ENCODE measurements at places on chromosomes 3 and 15.

DNA sequence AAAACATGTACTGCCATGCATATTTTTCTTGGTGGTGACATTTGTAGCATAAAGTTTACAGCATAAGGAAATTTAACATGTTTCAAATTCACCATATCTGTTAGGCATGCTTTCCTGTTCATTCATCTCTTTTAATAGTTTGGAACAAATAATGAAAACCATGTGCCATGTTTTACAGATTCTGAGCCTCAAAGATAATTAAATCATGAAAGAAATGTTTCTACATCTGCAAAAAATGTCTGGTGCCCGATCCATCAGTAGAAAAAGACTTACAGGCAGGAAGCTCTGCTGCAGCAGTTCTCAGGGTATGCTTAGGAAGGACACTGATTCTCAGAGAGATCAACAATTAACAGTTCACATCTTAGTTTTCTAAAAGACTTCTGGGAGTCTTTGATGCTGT lies 316.2 kb downstream of the IL5RA start:
- DNase-seq = no peak

- no peak for DNase-seq
Measured at GRCh38 chr3:193499136-193499770, 55.4 kb downstream of the ATP13A4 start.

- peak; percentile 91 for DNase-seq
Measured at GRCh38 chr3:11155341-11156025, 1.2 kb downstream of the HRH1 start.

- DNase-seq = peak; percentile 51
Measured at GRCh38 chr3:71300951-71301393, 282.6 kb downstream of the FOXP1 start.

DNA sequence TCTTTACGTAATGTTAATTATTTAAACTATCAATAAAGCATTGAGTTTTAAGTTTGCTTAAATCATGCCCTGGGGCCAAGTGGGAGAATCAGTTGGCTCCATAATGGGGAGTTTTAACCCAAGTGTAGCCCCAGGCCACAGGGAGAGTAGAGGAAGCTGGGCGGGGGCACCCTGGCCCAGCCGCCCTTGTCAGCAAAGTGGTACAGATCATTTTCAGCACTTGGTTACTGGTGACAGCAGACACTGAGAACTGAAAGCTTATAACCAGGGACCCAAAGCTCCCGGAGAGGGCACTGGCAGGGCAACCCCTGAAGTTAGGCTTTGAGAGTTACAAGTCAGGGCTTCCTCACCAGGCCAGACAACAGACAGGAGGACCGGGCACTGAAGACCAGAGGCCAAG lies 90.6 kb downstream of the SEMA5B start:
- DNase-seq = no peak

GRCh38 chr3:136992115-136992514 lies 34.3 kb downstream of the IL20RB start:
- DNase-seq = no peak

DNA sequence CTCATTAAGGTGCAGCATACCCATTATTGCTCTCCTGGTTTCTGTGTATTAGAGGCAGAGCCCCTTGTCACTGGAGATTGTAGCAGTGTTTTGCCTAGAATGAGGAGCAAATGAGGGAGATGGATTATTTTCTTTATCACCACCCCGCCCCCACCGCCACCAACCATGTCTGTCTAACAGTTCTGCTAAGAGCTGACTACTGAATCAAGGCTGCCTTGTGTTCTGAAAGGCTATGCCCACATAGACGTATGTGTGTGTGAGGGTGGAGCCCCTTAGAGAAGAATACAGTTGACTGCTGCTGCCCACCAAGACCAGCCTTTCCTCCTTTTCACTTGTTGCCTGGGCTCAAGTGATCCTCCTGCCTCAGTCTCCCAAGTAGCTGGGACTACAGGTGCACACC lies 47.4 kb downstream of the RAD54L2 start:
- DNase-seq = no peak

DNA sequence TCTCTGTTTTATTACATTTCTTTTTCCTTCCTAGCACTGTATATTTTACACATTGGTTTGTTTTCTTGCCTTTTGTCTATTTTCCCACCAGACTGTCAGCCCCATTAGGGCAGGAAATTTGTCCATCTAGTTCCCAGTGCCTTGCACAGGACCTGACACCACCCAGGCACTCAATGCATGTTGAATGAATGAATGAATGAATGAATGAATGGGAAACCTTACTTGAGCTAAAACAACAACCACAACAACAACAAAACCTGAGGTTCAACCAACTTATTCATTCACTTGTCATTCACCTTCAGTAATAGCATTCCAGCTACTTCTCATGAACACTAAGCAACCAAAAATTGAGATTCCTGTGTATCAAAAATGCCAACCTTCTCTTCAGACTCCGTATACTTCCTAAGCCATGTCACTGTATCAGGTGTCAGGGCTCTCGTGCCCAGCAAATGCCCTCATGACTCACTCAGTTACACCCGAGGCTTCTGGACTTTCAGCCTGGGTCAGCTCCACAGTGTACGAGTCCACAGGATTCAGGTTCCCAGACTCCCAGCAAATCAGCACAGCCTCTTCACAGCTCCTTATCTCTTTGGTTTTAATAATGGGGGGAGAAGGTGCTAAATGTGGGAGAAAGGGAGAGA lies 37.3 kb downstream of the FSD2 start:
- DNase-seq = no peak

GRCh38 chr3:155549087-155549486 lies 195.8 kb downstream of the PLCH1 start:
- DNase-seq = no peak

DNA sequence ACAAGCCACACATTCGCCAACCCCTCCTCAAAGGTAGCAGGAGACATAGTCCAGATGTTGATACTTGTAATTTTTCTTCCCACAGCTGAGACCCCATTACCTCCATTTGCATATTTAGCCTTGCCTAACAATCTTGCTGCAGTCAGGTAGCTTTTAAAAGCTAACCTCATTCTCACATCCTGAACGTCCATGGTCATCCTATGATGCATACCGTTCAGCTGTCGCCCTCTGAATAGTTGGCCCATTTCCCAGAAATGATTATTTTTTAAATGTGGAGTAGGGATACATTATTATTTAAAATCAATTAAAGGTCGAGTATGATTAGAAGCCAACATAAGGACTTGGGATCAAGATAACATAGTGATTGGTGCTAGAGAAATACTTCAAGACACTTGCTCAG lies 165.0 kb downstream of the MEX3B start:
- no peak for DNase-seq

DNA sequence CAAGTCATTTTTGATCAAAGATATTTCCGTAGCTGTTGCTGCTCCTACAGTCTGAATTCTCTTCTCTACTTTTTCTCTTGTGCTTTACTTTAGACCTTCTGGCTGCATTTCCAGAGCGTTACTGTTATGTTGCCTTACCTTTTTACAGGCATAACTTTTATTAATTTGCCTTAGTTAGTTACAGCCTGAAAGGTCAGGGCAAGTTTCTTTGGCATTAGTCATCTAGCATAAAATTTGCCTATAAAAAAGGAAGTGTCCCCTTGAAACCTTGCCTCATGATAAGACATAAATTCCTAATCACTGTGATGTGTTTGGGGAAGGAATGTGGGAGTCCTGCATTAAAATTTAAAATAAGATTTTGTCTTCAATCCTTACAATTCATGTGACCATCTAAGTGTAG lies 618.5 kb downstream of the NR2F2 start:
- no peak for DNase-seq

DNA sequence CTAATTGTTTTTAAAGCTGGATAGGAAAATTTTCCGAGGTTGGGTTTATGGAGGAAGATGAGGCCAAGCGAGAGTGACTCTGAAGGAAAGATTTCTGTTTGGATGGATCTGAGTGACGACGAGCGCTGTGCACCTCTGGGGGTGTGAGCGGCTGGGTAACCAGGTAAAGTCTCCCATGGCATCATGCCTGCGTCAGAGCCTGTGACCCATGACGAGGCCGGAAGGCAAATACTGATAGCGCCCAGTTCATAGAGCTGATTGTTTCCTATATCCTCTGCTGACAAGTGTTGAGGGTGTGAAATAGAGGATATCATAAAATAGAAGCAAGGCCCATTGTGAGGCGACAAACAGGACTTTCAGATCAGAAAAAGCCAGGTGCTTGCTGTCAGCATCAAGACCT lies 33.7 kb upstream of the MAGEF1 start:
- no peak for DNase-seq

DNA sequence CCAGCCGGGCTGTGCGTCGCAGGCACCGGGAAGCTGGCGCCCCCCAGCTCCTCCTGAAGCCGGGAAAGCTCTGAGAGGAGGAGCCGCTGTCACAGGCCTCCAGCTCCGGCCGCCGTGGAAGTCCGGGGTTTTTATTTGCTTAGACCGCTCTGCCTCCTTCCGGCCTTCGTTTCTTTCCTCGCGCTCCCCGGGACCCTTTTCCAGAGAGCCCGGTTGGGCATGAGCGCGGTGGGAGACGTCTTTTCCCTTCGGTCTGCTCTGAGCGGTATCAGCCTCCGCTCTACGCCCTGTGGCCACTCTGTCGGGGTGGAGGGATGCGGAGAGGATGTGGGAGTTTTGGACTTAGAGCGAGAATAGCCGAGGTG lies 559 bp downstream of the SENP5 start:
- DNase-seq = no peak

- peak; percentile 36 for DNase-seq
Measured at GRCh38 chr3:70716832-70717231, 404.4 kb upstream of the MDFIC2 start.

GRCh38 chr3:184908859-184909258 lies 96.9 kb downstream of the VPS8 start:
- no peak for DNase-seq

- no peak for DNase-seq
Measured at GRCh38 chr3:5427021-5427420, 239.5 kb downstream of the EDEM1 start.

DNA sequence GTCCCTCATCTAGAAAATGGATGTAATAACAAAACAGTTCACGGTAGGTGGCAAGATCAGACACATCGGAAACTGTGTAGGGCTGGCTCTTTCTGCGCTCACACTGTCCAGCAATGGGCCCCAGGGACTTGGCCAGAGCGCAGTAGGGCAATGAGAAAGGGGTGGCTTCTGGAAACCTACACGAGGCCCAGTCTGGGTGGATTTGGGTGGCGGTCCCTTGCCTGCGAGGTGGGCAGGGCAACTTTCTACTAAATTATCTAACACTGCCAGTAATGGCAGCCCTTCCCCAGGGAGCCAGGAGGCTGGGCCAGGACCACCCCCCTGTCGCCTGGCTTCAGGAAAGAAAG lies 2.1 kb upstream of the TNK2 start:
- DNase-seq = no peak

DNA sequence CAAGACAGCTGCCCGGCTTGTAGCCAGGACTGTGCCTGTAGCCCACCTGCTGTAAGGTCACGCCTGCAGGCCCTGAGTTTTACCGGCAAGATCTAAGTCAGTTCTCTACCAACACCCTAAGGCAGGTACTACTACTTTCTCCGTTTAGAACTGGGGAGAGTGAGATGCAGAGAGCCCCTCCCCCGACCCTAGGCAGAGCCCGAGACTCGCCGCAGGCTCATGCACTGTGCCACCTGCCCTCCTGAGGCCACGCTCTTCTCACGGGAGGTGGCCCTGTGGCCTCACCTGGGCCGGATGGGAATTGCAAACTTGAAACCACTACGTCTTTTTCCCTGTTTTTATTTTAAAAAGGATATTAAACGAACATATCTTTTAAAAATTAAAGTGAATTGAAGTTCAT lies 36.9 kb upstream of the PCSK6 start:
- no peak for DNase-seq

DNA sequence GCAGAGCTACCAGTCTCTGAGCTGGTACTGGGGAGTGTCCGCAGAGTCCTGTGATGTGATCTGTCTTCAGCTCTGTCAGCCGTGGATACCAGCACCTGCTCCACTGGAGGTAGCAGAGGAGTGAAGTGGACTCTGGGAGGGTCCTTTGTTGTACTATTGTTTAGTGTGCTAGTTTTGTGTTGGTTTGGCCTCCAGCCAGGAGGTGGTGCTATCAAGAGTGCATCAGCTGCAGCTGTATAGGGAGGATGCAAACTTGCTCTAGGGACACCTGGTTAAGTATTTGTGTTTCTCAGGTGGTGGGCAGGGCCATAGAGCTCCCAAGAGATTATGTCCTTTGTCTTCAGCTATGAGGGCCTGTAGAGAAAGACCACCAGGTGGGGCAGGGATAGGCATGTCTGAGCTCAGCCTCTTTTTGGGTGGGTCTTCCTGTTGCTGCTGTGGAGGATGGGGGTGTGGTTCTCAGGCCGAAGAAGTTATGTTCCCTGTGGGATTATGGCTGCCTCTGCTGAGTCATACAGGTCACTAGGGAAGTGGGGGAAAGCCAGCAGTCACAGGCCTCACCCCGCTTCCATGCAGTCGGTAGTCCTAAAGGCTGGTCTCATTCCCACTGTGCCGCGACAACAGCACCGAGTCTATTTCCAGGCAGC lies 443.2 kb upstream of the TBL1XR1 start:
- DNase-seq = no peak

GRCh38 chr3:70919661-70920060 lies 607.2 kb upstream of the MDFIC2 start:
- no peak for DNase-seq

- no peak for DNase-seq
Measured at GRCh38 chr15:78155355-78155939, 6.3 kb downstream of the IDH3A start.

GRCh38 chr15:70171256-70171886 lies 73.7 kb upstream of the TLE3 start:
- no peak for DNase-seq

GRCh38 chr15:92636908-92637481 lies 18.6 kb downstream of the FAM174B start:
- DNase-seq = no peak

DNA sequence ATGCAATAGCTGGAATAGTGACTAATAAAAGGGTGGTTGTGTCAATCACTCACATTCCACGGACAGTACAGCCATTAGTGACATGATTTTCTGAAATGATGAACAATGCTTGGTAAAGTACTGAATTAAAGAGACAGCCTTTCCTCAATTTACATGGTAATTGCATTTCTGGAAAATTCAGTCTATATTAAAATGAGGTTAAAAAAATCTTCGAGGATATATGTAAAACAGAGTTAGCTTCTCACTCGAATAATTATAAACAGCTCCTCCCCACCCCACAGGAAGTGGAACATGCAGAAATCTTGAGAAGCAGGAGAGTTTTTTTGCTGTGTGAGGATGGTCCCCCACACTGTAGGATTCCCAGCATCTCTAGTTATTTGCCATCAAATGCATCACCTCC lies 42.1 kb downstream of the SLC6A11 start:
- DNase-seq = no peak

DNA sequence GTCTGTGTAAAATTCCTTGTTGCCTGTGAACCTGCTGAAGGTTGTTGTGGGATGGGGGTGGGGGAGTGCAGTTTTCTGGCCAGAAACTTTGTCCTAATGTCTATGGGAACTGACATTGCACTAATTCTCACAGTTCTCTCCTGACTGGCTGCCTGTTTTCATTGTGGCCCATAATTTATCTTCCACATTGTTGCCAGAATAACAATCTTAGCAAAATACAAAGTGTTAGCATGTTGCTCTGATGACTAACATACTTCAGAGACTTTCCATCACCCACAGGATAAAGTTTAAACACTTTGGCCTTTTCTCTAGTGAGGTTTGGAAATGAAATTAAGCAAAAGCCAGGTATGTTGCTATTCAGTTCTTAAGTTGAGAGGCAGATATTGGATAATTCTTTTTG lies 81.4 kb upstream of the TBC1D5 start:
- no peak for DNase-seq

GRCh38 chr3:38616658-38617057 lies 32.8 kb downstream of the SCN5A start:
- no peak for DNase-seq

GRCh38 chr3:8665407-8665896 lies 20.9 kb upstream of the SSUH2 start:
- DNase-seq = no peak

GRCh38 chr3:107241217-107241616 lies 136.0 kb upstream of the CCDC54 start:
- DNase-seq = peak; percentile 35
